Hindlimb muscle (tissue), 1 donor: ENCODE measurements at places on chromosomes 5 and 9. TPM values are rescaled to one million over a fixed set of nuclear protein-coding genes. Genes with fewer than 3 reads are reported as not detected.

Gene ANKRD31
- 0.14 TPM for polyA plus RNA-seq

Gene CARTPT
- not detected for polyA plus RNA-seq

Gene CDC23
- 33.8 TPM for polyA plus RNA-seq

Gene FOXD4
- polyA plus RNA-seq = 2.7 TPM

Gene C9orf43
- polyA plus RNA-seq = 0.28 TPM

Gene PTGES2
- polyA plus RNA-seq = 38.8 TPM

Gene STKLD1
- 1.5 TPM for polyA plus RNA-seq

Gene TAF11L10
- polyA plus RNA-seq = not detected

Gene TLX3
- not detected for polyA plus RNA-seq

Gene IFNA10
- polyA plus RNA-seq = not detected

Gene IRX2
- polyA plus RNA-seq = 0.58 TPM

Gene GGTA1
- polyA plus RNA-seq = 10.2 TPM

Gene PAEP
- not detected for polyA plus RNA-seq

Gene MSMP
- not detected for polyA plus RNA-seq

Gene EGFLAM
- polyA plus RNA-seq = 37.6 TPM

Gene SOHLH1
- 0.13 TPM for polyA plus RNA-seq

Gene FAM81B
- 10.9 TPM for polyA plus RNA-seq

Gene RELL2
- 0.12 TPM for polyA plus RNA-seq

Gene NIPAL4
- polyA plus RNA-seq = 0.22 TPM

Gene PCDHGB1
- polyA plus RNA-seq = 0.45 TPM

Gene FAM174A
- polyA plus RNA-seq = 31.0 TPM

Gene SV2C
- not detected for polyA plus RNA-seq

Gene TMEM174
- not detected for polyA plus RNA-seq

Gene CARD9
- polyA plus RNA-seq = 1.1 TPM

Gene SIT1
- not detected for polyA plus RNA-seq

Gene WDR38
- 0.15 TPM for polyA plus RNA-seq
